ENCODE measurements at places on chromosomes 12 and 14. TPM values are rescaled to one million over a fixed set of nuclear protein-coding genes. Genes with fewer than 3 reads are reported as not detected.

DNA sequence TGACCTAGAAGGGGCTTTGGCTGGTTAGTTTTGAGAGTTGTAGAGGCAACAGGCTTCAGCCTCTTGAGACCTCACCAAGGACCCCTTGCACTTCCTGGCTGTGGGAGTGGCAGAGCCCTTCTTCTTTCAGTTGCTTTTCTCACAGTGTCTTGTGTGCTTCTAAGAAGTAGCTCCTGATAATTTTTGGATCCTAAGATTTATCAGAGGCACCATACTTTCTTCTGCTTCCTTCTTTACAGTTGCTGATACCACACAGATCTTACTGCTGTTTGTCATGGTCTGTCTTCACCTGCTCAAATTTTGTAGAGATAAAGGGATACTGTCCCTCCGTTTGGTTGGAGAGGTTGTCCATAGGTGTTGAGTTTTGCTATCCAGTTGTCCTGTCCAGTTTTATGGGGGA is 33.8 kb downstream of the VRK1 start:
- H3K36me3 ChIP-seq: no peaks in the 10 kb centered on the region
- no peak overlapping the region for H3K27ac ChIP-seq
- no peak overlapping the region for H3K4me3 ChIP-seq
- H3K4me1 ChIP-seq: no peaks in the 10 kb centered on the region
- no peak for DNase-seq

- H3K27me3 ChIP-seq: no peaks in the 10 kb centered on the region
- no peak overlapping the region for H3K27ac ChIP-seq
- H3K4me3 ChIP-seq: no peak overlapping the region
These were observed 6.7 kb upstream of the IL22 start for GRCh38 chr12:68260153-68260552.

DNA sequence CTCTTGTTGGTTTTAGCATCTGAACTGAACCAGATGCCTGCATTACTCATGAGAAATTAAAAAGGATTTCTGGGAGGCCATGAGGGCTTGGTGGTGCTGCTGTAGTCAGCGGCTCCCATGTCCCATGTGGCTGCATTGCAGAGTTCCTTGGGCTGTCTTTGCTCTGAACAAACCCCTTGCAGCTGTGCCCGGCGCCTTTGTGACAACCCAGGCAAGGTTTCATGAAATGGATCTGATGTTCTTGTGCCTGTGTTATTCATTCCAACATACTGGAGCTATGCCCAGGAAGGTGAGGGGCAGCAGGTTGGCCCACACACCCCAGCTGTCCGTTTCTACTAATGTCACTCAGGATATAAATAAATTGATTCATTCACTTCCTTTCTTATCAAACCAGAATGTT is 40.8 kb downstream of the TGFB3 start:
- no peak overlapping the region for H3K4me3 ChIP-seq
- H3K4me1 ChIP-seq: no peaks in the 10 kb centered on the region
- no peaks in the 10 kb centered on the region for H3K36me3 ChIP-seq
- H3K27me3 ChIP-seq: no peaks in the 10 kb centered on the region
- no peak for DNase-seq

GRCh38 chr14:99100497-99101270 is 171.3 kb downstream of the BCL11B start:
- H3K4me1 ChIP-seq: peaks cover 7% of the 10 kb centered on the region
- H3K27me3 ChIP-seq: no peaks in the 10 kb centered on the region
- DNase-seq: no peak

DNA sequence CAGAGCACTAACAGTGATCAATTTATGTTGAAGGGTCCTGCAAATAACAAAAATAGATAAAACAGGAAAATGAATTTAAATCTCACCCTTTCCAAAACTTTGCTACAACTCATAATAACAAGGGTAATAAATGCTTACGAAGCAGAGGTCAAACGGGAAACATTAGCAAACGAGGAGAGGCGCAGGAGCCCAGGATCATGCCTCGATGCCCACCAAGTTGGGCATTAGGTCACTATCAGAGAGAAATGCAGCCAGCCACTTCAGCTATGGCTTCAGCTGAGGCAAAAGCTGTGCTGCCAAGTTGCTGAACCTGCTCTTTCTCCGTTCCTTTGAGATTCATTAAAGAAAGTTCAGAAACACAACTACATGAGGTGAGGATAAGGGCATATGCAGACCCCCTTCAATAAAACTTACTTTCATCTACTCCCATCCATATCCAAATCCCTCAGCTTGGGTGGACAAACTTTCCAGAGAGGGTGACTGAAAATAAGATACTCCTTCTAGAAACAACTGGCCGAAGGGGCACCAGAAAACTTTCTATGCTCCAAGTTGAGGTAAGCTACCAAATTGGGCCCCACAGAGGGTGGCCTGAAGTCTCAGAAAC is 7.9 kb downstream of the NKX2-1 start:
- no peaks in the 10 kb centered on the region for H3K27me3 ChIP-seq
- DNase-seq: peak; percentile 72
- peaks cover 2% of the 10 kb centered on the region for H3K36me3 ChIP-seq
- H3K4me1 ChIP-seq: no peaks in the 10 kb centered on the region

Gene RAB5B
- total RNA-seq: 104 TPM

DNA sequence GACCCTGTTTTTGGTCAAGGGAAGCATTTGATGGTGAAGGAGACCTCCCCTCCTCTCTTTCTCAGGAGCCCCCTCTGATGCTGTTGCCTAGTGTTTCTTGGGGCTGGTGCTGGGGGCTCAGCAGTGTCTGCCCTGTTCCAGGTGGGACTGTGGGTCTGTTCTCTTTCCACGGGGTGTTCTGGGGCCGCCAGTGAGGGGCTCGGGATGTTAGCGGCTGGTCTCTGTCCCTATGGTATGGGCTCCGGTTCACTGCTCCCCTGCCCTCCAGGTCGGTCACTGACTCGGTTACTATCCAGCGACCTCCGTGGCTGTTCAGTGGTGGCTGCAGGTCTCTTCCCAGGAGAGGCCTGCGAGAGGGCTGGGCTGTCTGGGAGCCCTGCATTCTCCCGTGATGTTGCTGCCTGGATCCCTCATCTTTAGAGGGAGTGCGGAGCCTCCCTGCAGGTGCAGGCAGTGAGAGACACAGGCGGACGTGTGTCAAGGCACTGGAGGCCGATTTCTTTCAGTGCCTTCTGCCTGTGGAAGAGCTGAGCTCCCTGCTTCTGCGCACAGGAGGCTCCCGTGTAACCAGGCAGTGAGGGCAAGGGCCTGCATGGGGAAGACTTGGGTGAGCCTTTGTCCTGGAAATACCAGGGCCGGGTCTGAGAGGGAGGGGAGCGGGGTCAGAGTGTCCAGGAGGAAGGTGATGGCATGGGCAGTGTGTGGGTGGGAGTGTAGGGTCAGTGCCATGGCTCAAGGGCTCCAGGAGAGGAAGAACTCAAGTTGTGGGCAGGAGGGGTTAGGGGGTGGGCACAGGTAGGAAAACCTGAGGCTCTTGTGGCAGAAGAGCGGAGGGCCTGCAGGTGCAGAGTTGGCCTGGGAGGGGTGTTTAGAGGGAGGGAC is 362.6 kb downstream of the TMEM121 start:
- H3K27me3 ChIP-seq: no peaks in the 10 kb centered on the region
- no peak overlapping the region for H3K27ac ChIP-seq
- no peak for DNase-seq
- no peaks in the 10 kb centered on the region for H3K36me3 ChIP-seq
- no peak overlapping the region for H3K4me3 ChIP-seq
- no peaks in the 10 kb centered on the region for H3K4me1 ChIP-seq

- no peak for DNase-seq
- no peaks in the 10 kb centered on the region for H3K27me3 ChIP-seq
- no peak overlapping the region for H3K27ac ChIP-seq
- no peaks in the 10 kb centered on the region for H3K4me1 ChIP-seq
These were observed 345.9 kb downstream of the NAV3 start for GRCh38 chr12:78176643-78177042.

GRCh38 chr12:96063046-96063445 is 27.7 kb upstream of the LTA4H start:
- no peak overlapping the region for H3K27ac ChIP-seq
- DNase-seq: no peak
- H3K27me3 ChIP-seq: no peaks in the 10 kb centered on the region
- H3K36me3 ChIP-seq: no peaks in the 10 kb centered on the region
- H3K4me3 ChIP-seq: no peak overlapping the region

- H3K27ac ChIP-seq: no peak overlapping the region
- peaks cover 6% of the 10 kb centered on the region for H3K4me1 ChIP-seq
- no peaks in the 10 kb centered on the region for H3K36me3 ChIP-seq
- no peak overlapping the region for H3K4me3 ChIP-seq
These were observed 4.7 kb upstream of the PLBD1 start for GRCh38 chr12:14572401-14572800.

GRCh38 chr14:91866511-91867295 is 633 bp downstream of the TC2N start:
- H3K4me3 ChIP-seq: no peak overlapping the region
- no peak overlapping the region for H3K27ac ChIP-seq
- no peaks in the 10 kb centered on the region for H3K36me3 ChIP-seq
- H3K27me3 ChIP-seq: no peaks in the 10 kb centered on the region
- no peak for DNase-seq

DNA sequence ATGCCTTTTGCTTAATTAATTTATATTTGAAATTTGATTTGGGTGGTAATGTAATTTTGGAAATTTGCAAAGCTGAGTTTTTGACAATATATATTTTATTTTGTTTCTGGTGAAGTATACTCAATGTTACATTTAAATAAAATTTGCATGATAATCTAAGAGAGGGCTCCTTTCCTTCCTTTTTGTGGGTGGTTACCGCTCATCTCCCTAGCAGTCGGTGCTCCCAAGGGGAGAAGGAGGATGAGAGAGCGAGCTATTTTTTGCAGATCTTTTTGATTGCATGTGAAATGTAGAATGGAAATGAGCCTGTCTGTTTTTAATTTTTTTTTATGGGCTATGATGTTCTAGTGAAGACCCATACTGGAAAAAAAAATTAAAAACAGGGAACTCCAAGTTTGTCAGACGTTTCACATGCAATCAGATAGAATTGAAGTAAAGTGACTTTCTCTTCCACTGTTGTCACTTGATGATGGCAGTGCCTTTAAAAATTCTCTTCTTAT is 39.8 kb downstream of the MSRB3 start:
- H3K4me3 ChIP-seq: no peak overlapping the region
- no peak overlapping the region for H3K27ac ChIP-seq
- DNase-seq: no peak
- H3K4me1 ChIP-seq: no peaks in the 10 kb centered on the region
- H3K27me3 ChIP-seq: no peaks in the 10 kb centered on the region

DNA sequence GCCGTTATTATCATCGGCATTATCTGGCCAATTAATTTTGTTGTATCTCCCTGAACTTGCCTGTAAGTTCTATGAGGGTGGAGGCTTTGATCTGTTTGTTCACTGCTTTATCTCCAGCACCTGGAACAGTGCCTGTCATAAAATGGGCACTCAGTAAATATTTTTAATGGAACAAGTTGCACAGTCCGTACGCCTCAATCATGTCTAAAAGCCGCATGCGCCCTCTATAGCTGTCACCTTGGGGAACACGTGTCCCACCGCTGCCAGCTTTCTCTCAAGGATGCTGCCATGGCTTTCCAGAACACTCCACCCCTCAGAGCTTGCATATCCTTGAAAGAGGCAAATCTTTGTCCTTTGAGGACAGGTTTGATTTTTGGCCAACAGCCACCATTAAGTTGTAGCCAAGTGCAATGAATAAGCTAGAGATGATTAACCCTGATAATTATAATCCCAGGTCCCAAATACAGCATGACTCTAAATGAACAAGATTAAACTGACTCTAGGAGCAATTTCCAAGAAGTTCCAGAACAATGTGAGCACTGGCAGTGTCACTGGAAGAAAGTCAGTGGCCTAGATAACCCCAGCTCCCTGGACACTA is 55.1 kb downstream of the ERH start:
- no peaks in the 10 kb centered on the region for H3K36me3 ChIP-seq
- H3K27ac ChIP-seq: no peak overlapping the region
- H3K4me1 ChIP-seq: no peaks in the 10 kb centered on the region
- DNase-seq: no peak

GRCh38 chr12:31999692-32000091 is 40.5 kb downstream of the RESF1 start:
- H3K4me1 ChIP-seq: no peaks in the 10 kb centered on the region
- no peak for DNase-seq
- H3K27ac ChIP-seq: no peak overlapping the region
- H3K27me3 ChIP-seq: no peaks in the 10 kb centered on the region
